ENCODE measurements at places on chromosomes 16 and 17.

- no peak for DNase-seq
Observed at GRCh38 chr17:78105551-78105950, 23.0 kb downstream of the TMC6 start.

GRCh38 chr16:61681673-61682072 is 354.6 kb downstream of the CDH8 start:
- DNase-seq = no peak

DNA sequence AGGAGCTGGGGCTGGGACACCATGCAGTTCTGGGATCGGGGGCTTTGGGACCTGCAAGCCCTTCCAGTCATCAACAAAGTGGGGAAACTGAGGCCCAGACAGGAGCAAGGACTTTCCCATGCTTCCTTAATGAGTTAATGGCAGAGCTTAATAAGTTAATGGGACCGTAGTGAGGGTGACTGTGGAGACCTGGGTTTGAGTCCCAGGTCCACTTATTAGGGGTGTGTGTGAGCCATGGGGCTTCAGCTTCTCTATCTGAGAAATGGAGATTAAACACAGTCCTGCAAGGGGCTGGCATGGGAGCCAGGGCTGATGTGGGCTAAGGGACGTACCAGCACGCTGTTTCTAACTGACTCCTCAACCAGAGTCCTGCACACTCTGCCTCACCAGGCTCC is 41.7 kb upstream of the NKD1 start:
- no peak for DNase-seq

DNA sequence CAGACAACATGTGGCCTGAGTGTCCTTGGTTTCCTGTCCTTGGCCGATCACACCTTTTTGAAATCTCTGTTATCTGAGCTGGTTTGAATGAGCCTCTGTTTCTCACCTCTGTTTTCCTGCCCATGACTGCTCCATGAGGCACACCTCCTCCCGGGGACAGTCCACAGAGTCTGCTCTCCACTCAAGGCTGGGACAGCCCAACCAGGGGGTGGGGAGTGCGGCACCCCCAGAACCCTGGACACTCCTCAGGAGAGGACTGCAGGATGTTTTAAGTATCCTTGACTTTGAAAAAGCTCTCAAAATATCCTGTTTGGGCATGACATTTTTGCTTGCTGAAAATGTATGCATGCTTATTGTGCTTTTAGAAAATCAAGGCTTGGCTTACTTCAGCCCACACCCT is 333.0 kb upstream of the N4BP1 start:
- DNase-seq = no peak

DNA sequence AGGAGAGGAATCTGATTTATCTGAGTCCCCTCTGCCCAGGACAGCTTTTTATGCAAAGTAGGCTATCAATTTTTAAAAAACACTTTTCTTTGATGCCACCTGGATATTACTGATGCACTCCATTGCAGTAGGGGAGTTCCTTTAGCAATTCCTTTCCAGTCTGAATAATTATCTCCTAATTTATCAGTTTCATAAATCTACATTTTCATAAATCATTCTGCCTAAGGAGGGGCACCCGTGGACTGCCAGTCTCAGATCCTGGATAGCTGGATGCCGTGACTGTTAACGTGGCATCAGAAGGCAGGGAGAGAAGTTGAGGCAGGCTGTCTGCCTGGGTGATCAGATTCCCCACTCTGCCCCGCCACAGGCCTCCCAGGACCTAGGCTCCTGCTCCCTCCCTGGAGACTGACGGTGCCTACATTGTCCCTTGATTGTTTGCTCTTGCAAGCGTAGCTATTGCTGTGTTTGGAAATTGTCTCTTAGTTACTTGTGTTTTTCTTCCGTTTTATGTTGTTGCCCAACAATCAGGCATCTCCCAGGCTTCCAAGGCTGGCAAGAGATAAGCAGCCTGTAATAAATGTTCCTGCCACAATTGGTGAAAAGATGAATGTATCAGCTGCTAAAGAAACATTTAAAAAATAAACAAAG is 75.2 kb downstream of the KATNIP start:
- no peak for DNase-seq

- DNase-seq = no peak
Observed at GRCh38 chr17:73748508-73748907, 104.3 kb upstream of the SDK2 start.

DNA sequence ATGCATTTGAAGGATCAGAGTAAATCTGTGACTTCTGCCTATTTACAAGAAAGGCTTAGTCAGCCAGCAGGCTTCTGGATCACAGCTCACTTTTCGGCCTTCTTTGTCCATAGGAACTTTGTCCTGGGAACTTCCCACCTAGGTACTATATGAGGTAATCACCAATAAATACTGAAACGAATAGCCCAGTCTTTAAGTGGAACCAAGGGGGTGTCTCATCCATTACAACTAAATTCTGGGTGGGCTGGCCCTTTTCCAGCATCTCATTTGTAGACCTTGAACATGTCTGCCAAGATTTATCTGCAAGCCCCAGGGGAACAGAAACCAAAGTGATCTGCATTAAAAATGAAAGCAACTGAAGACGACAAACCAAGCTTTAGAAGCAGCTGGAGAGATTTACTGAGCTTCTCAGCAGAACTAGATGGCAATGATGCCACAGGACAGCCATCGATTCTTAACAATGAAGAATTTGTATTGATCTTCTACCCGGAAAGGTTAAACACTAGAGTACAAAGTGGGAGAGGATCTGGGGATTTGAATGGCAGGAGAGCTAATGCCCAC is 55.5 kb downstream of the SNX11 start:
- no peak for DNase-seq

DNA sequence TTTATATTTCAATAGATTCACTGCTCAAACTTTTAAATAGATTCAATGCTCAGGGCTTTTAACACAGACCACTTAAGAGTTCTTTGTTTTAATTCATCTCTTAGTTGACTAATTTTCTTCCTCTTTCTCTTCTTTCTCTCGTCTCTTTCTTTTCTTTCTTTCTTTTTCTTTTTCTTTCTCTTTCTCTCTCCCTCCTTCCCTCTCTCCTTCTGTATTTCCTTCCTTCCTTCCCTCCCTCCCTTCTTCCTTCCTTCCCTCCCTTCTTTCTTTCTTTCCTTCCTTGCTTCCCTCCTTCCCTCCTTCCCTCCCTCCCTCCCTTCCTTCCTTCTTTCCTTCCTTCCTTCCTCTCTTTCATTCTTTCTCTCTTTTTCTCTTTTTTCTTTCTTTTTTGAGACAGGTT is 104.4 kb downstream of the LYRM1 start:
- DNase-seq = no peak

DNA sequence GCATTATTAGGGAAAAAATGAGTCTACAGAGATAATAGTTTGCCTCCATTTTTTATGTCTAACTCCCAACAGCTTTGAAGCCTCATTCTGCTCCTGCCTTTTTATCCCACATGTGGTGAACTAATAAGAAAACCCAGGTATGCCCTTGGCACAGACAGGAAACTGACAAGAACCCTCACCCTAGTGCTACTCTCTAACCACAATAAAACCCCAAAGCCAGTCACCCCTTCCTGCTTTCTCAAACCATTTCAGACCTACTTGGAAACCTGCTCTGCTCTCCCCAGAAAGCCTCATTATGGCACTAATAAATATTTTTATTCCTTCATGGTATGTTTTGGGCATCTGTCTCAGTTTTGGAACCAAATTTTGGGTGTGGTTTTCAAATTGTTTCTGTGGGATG is 3.9 kb upstream of the MARVELD3 start:
- no peak for DNase-seq

GRCh38 chr17:43540821-43541674 is 5.1 kb downstream of the ETV4 start:
- DNase-seq = no peak

DNA sequence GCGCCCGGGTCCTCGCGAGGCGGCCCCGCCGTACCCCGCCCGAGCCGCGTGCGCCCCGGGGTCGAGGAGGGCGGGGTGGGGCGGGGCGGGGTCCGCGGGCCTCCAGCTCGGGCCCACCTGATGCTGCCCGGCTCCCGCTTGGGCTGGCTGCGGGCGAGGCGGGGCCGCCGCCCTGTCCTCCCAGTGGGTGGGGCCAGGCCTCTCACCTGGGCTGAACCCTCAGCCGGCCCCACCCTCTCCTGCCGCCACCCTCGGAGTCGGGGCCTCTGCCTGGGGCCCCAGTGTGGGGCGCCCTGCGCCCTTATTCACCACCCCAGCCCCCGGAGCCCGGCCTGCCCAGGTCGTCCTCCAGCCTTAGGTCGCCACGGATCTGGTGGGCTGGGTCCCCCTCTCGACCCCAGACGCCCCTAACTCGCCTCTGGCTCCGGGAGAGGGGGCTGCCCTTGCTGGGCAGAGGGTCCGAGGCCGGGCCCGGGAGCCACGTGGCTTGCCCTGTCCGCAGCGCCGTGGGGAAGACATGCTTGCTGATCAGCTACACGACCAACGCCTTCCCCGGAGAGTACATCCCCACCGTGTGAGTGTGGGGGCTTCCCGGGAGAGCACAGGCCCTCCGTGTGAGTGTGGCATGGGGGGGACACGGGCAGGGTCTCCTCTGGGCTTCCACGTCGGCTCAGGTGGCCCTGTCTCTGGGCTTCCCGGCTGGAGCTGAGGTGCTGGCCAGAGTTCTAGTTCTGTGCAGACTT is 578 bp downstream of the RAC3 start:
- DNase-seq = no peak

- no peak for DNase-seq
Observed at GRCh38 chr16:88968589-88969280, 8.3 kb downstream of the CBFA2T3 start.

GRCh38 chr17:36608794-36609497 is 7.6 kb downstream of the MRM1 start:
- peak; percentile 24 for DNase-seq

DNA sequence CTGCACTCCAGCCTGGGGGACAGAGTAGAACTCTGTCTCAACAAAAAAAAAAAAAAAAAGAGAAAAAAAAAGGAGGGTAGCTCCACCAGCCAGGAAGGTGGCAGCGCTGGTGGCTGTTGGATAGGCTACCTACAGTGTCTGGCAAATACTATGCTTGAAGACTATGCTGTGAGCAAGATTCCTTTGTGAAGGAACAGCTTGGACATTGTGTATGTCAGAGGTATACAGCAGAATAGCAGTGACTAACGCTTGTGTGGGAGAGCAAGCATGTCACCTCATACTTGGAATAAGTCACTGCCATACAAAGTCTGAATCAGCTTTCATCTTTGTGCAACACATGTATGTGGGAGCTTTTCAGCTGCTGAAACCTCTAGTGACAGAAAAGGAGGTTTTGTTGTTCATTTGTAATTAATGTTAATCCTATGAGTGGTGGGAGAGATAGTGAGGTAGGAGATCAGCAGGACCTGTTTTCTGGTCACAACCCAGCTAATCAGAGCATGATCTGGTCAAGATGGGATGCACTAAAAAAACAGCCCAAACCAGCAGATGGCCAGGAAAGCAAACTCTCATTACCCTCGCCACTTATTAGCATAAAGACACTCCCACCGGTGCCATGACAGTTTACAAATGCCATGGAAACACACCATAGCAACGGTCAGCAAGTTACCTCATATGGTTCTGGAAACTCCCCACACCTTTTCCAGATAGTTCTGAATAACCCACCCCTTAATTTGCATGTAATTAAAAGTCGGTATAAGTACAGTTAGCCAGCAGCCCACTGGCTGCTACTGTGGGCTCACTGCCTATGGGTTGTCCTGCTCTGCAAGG is 6.8 kb upstream of the ITGAD start:
- DNase-seq = peak; percentile 57

GRCh38 chr16:86245895-86246294 is 264.4 kb upstream of the FOXF1 start:
- no peak for DNase-seq

GRCh38 chr16:67449739-67450138 is 18.8 kb downstream of the HSD11B2 start:
- no peak for DNase-seq

DNA sequence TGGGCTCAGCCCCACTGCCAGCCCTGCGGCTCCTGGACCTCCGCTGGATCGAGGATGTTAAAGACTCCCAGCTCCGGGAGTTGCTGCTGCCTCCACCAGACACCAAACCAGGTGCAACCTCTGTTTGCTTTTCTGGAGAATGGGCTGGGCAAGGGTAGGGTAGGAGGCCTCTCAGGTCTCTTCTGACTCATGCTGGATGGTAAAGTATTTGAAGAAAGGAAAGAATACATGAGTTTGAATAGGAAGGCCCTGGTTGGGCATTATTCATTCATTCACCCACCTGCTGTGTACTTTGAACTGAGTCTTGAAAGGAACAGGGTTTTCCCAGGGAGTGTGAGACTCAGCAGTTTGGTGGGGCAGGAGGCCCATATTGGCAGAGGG is 6.5 kb upstream of the ORAI3 start:
- no peak for DNase-seq

DNA sequence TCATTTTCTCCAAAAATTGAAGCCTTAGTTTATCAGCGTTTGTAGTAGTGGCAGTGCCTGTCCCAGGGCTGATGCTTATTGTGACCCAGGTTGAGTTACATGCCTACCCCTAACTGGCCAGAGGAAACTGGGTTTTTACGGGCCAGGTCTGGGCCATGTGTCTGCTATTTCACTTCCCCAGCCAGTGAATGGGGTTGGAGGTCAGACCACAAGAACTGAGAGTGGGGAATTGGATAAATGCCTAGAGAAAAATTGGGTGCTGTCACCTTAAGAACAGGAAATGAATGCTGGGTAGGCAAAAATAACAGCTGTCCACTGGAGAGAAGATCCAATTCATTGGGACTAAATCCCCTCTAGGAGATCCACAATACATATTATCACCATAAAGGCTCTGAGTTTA is 5.2 kb downstream of the ADPRM start:
- DNase-seq = no peak

DNA sequence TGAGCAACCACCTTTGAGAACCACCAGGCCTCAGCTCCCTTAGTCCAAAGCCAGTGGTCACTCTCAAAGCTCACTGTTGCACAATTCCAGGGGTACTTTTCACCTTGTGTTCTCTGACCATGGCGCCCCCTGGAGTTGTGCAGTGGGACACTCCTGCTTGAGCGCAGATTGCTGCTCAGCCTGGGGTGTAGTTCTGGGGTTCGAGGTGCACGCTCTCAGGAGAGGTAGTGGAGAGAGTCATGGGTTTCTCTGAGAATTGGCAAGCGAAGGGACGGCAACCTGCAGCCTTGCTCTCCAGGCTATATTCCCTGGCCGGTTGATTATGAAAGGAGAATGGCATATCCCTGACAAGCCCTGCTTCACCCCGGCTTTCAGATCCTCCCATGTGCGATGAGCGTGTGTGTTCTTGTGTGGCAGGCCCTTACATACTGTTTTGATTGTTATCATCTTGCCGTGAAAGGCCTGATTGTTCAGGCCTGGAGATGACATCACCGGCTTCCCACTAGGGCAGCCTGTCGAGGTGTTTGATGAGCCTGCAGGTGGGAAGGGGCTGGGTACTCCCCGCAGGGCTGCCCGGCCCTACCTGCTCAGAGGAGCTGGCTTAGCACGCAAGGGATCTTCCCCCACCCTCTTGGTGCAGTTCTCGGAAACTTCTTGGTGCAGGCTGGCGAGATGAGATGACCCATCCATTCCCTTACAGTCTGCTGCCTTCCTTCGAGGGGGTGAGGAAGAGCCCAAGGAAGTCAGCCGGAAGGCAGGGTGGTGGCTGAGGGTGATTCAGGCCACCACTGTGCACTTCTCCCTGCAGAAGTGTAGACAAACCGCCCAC is 431.2 kb downstream of the SLC39A11 start:
- no peak for DNase-seq

DNA sequence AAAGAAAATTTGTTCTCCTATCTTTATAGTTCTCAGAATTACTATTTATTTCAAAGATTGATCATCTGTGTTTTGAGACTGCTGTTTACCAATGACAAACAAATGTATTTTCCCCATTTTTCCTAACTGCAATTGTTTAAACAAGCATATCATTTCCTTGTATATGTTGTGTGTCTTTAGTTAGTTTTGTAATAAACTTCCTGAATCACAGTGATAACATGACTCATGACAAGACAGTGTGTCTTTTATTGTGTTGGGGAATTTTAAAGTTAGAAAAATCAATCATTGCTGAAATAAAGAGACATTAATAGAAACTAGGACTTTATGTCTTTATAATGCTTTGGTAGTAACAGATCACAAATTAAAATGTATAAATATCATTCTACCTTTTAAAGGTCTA is 348.5 kb downstream of the KCNJ2 start:
- DNase-seq = no peak
